Diencephalon (tissue), 1 donor: ENCODE measurements at places on chromosomes 2 and 18. TPM values are rescaled to one million over a fixed set of nuclear protein-coding genes. Genes with fewer than 3 reads are reported as not detected.

Gene HMSD
- total RNA-seq: 0.69 TPM

Gene BOLL
- total RNA-seq: 1.4 TPM

Gene TUBA4A
- total RNA-seq: 16.4 TPM

Gene SFTPB
- not detected for total RNA-seq

Gene RUFY4
- 0.23 TPM for total RNA-seq
